Stimulated activated CD4-positive, alpha-beta T cell treated with anti-CD3 and anti-CD28 coated beads, Interleukin-15, amount 100 ng/mL, for 1 hour (primary cell): ENCODE measurements at places on chromosomes 5 and 9.

GRCh38 chr5:141615991-141616720, 2.6 kb downstream of the DIAPH1 start:
- DNase-seq, result no peak

DNA sequence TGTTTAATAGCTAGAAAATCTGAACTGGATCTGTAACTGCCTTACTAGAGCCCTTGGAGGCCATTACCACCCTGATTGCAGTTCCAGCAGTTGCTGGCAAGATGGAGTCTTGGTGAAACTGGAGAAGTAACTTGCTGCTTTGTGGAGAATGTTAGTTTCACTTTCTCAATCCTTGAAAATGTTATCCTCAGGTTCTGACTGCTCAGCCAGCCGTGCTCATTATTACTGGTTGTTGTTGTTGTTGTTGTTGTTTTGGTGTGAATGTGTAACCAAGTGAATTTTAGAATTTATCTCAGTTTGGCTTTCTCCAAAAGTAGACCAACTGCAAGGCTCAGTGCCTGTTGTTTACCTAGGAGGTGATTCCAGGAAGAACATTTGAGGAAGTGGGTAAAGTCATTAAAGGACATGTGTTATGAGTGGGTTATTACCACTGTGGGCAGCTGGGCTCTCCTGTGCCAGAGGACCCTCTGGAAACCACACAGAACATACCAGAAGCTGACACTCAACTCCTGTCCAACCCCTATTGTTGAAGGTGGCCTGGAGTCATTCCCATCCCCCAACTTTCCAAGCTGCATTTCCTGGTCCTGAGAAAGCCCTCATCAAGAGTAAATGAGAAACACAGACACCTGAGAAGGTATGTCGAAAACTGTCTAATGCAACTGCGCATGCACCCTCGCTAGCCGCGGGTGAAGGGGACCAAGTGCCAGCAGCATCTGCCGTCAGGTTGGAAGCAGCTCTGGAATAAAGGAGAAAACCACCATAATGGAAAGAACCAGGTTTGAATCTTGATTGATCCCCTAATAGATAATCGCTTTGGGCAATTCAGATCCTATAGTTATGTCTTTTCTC, 111.6 kb downstream of the CMYA5 start:
- DNase-seq, result no peak

- no peak for DNase-seq
Measured at GRCh38 chr5:172428224-172429166, 25.8 kb downstream of the SH3PXD2B start.

DNA sequence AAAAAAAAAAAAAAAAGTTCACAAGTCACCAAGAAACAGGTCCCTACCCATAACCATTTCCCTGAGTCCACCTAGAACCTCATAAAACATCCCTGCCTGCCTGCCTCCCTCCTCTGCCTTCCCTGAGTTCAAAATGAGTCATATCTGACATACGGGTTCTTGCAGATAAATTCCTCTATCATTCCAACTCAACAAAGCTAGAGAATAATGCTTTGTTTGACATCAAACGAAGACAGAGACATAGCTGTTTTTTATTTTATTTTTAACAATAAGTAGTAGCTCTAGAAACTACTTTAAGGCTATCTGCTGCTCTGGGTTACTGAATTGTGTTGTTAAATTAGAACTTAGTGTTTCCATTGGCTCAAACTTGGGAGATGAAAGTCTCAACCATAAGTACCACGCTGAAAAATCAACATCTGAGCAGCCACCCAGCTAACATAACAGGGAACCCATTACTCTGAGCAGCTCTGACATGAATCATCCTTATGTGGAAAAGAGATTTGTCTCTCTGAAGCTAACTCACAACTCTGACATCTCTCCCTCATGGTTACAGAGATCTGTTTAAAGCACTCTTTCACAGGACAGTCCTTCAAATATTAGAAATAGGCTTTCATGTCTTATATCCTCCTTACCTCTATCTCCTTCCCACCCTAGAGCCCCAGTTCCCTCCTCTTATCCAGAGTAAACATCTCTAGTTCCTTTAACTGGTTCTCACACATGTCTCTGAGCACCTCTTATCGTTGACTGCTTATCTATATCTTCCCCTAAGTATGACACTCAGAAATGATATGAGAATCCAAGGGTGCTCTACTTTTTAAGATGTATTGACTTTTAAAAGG, 12.1 kb downstream of the TMEM245 start:
- DNase-seq, result no peak

DNA sequence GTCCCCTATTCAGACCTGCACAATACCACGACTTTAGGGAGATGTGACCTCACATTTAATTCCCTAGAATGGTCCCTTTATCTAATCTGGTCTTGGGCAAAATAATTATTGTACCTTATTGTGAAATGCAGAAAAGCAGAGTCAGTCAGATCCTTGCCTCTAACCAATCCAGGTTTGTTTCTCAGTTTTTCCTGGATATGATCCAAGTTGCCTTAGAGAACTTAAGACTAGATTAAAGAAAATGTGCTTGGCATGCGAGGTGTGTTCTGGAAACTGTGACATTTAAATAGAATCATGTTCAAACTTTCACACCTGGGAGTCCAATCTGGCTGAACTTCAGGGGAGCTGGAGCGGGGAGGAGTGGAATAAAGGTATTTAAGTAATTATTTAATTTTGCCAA, 696.2 kb downstream of the DNAH5 start:
- no peak for DNase-seq

DNA sequence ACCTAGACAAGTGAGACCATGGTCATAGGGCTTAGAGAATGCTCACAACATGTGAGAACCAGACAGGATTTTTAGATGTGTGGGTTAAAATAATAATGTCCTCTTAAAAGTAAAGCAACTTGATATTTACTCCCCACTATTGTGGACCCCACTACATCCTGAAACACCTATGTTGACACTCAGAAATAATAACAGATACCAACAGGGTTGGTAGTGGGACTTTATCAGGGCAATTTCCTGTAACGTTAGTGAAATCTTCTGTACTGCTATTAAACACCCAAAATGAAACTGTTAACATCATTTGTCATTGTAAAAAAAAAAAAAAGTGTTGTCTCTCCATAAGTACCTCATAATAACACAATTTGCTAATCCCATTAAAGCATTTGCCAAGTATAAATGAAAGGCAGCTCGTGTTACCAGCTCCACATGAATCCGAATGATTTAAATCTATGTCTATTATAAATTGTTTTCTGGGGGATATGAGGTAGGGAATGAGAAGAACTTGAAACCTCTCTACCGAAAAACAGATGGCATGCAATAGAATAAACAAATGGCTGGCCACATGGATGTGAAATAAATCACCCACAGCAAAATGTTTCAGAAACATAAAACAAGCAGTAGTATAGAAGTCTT, 285.9 kb downstream of the ARHGEF28 start:
- DNase-seq, result no peak

DNA sequence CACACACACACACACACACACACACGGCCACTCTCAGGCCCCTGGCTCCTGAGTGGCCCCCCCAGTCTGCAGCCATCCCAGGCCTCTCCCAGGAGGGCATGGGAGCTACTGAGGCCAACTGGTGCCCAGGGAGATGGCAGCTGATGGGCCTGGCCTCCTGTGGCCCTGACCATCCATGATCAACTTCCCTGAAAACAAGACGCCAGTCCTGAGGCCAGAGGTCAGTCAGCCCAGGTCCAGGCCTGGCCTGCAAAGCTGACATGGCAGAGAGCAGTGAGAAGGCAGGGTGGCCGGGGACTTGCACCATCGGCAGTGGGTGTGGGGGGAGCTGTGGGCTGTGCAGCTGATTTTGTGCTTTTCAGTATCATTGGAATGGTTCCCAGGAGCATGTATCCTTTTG, 47.0 kb downstream of the SARDH start:
- no peak for DNase-seq

DNA sequence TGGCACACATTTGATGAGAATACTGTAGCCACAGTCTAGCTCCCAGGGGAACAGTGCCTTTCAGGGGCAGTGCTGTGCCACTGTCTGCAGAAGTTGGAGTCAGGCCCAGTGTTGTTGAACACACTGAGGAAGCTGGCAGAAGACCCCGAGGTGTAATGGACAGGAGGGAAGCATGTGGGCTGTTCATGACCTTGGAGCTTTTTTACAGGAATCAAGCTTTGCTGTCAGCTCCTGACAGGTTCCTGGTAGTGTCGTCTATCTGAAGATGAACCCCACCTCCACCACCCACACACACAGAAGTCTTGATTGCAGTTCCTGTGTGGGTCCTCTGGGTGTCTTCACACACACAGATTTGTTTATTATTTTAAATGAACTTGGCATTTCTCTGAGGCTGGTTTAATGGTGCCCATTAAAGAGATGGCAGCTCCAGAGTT, 40.3 kb upstream of the TNFAIP8 start:
- DNase-seq, result no peak

- no peak for DNase-seq
Measured at GRCh38 chr5:72608297-72608696, 101.1 kb upstream of the ZNF366 start.

GRCh38 chr9:109381011-109381729, 60.3 kb upstream of the EPB41L4B start:
- no peak for DNase-seq

DNA sequence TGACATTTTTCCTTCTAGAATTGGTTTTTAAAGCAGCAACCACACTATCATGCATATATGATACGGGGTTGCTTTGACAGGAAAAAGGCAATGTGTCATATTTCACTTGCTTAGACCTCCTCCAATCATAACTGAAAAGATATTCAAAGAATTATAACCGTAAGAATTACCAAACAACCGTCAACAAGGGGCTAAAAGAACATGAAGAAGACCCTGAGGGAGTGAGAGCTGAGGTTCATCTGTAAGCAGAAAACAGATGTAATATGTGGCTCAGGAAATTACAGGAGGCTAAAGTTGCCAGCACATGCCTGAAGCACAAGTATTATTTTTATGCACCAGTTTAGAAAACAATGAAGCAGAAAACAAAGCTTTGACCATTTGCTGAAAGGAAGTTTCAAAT, 78.9 kb downstream of the APBA1 start:
- DNase-seq, result no peak

- DNase-seq, result no peak
Measured at GRCh38 chr9:89234205-89235067, 55.8 kb upstream of the SHC3 start.

GRCh38 chr9:77512876-77513275, 135.2 kb downstream of the GNA14 start:
- no peak for DNase-seq

DNA sequence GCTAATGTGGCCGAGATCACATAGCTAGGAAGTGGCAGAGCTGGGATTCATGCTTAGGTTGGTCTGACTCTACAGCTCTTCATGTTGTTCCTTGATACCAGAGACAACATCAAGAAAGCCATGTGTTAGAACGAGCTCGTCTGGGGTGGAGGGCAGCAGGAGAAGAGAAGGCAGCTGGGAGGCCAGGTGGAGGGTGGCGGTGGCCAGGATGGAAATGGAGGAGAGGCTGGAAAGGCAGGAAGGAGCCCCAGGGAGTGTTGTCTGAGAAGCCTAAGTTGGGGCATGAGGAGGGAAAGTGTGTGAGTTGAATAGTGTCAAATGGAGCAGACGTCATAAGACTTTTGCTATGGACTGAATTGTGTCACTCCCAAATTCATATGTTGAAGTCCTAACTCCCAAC, 315.3 kb downstream of the GADD45G start:
- DNase-seq, result no peak

DNA sequence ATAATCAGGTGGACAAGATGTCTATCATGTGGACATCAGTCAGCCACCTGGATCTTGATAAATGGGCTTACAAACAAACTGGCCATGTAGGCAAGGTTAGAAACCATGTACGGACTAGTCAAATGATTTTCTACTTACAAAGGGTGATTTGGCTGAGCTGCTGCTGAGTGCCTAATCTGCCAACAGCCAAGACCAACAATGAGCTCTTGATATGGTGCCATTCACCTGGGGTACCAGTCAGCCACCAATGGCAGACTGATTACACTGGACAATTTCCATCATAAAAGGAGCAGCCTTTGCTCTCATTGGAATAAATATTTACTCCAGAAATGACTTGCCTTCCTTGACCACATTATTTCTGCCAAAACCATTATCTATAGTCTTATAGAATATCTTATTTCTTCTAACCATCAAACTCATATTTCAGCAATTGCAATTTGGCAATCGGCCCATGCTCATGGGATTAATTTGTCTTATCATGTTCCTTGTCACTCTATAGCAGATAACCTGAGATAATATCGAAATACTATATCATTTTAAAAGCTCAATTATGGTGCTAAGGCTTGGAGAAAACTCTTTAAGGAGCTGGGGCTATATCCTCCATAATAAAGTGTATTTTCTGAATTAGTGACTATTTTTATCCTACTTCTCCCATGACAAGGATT, 135.1 kb downstream of the SLC25A46 start:
- no peak for DNase-seq

DNA sequence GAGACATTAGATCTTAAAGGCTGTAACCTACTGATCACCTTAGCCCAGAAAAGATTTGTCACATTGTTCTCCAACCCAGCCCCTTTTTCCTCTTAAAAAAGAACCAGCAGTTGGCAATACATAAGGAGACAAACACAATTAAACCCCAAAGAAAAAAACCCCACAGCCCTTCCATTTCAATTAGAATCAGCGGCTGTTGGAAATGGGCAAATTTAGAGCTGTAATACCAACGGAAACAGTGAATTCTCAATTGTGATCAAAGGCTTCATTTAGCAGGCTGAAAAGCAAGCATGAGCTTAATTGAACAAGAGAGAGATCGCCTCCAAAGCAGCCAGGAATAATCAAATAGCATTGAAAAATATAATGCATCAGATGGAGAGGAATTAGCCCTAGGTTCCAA, 153.6 kb downstream of the FAM114A2 start:
- DNase-seq, result no peak
